Breast epithelium (tissue), 4 donors: ENCODE measurements at places on chromosomes 4 and X. TPM values are rescaled to one million over a fixed set of nuclear protein-coding genes. Genes with fewer than 3 reads are reported as not detected.

DNA sequence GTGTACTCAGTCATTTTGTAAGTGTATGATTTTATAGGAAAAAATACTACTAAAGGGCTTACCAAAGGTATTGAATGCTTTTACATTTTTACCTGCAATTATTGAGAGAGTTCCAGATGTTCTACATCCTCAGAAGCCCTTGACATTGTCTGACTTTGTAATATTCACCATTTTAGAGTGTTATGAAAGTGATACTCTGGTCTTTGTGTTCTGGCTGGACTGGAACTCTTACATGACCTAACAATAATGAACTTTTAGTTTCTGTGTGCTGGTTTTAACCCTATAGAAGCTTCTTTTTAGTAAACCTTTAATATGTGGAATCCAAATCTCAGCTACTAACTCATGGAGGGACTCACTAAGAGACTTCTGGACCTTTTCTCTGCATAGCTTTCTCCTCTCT, 478.8 kb upstream of the SPANXN1 start:
- DNase-seq = no peak

DNA sequence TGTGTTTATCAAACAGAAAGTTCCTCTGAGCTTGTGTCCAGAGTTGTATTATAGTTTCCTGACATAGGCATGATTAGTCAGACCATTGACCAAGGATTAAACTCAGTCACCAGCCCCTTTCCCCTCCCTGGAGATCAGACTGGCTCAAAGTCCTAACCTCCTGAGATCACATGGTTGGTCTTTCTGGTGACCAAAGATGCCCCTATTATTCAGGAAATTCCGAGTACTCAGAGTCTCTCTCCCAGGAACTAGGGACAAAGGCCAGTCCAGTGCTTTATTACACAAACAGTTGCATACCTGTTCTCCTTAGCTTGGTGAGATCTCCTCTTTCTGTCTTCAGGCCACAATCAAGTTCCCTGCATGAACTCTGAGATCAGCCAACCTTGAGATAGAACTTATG, 14.5 kb upstream of the ENPP6 start:
- no peak for DNase-seq

DNA sequence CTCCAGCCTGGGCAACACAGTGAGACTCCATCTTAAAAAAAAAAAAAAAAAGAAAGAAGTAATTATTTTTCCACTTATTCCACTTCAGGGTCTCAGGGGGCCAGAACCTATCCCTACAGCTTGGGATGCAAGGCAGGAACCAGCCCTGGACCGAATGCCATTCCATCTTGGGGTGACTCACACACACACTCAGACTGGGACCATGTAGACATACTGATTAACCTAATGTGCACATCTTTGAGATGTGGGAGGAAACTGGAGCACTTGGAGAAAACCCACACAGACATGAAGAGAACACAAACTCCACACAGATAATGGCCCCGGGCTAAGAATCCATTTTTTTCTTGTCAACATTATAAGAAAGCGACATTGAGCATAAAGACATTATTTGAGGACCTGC, 132.5 kb downstream of the PTTG2 start:
- no peak for DNase-seq

GRCh38 chr4:130296448-130296847, 1200.5 kb downstream of the C4orf33 start:
- no peak for DNase-seq

GRCh38 chr4:186840222-186840701, 116.6 kb upstream of the FAT1 start:
- no peak for DNase-seq

DNA sequence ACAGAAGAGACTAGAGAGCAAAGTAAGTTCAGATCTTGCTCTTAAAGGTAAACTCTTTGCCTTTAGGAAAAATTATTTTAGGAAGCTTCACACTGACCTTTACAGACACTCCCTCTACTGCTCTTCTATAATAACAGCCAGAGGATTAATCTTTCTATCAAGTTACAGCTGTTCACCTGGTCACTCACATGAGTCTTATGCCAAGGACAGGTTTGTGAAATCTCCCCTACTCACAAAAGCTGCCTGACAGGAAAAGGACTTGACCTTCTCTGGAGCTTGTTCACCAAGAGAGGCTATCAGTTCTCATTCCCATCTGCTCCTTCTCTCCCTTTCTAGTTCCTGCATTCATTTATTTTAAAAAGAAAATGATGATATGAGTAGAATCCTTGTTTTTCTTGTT, 117.3 kb downstream of the C4orf51 start:
- no peak for DNase-seq

GRCh38 chrX:48700951-48701653, 4.6 kb downstream of the SUV39H1 start:
- DNase-seq = no peak

GRCh38 chr4:135277068-135277979, 1075.7 kb upstream of the PABPC4L start:
- no peak for DNase-seq

DNA sequence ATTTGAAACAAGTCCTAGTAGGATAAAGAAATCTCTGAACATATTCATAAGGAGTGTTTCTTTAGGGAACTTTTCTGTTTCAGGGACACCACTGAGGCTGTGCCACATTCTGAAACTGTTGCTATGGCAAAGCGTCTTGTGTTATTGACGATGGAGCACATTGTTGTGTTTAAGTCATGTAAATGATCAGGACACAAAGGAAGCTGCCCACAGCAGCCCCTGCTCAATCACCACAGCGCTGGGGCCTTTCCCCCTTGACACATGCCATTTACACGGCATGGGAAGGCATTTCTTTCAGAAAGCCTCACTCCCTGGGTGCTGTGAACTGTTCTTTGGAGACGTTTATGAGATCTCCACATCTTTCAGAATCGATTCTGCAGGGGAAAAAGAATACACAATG, 39.8 kb upstream of the MID1 start:
- no peak for DNase-seq

GRCh38 chrX:103817502-103817901, 14.6 kb downstream of the RAB9B start:
- DNase-seq = no peak

GRCh38 chr4:88836216-88836615, 138.6 kb upstream of the NAP1L5 start:
- no peak for DNase-seq

- DNase-seq = no peak
Observed at GRCh38 chrX:67545036-67545821, 1.4 kb downstream of the AR start.

DNA sequence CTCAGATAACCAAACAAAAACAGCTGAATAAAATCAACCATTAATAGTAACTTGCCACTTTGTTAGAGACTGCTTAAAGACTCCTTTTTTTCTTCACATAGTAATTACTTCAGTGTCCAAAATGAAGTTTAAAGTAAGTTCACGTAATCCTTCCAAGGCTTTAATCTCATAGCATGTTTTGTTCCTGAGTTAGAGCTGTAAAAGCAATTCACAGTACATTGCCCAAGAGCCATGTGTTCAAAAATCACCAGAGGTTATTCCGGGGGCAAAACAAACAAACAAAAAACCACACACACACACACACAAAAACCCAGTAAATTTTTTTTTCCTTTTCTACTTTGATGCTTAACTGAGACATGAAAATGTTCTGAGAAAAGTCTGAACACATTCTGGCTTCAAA, 6.1 kb downstream of the GPR82 start:
- DNase-seq = no peak

CXorf49 gene
- not detected for total RNA-seq

DSPP gene
- total RNA-seq = not detected

PAGE5 gene
- not detected for total RNA-seq

SPANXA2 gene
- total RNA-seq = not detected

KLHL5 gene
- total RNA-seq = 23.0 TPM

FAT4 gene
- total RNA-seq = 13.4 TPM

CCDC160 gene
- total RNA-seq = 3.6 TPM
